Ovary (tissue), 10 donors: ENCODE measurements at places on chromosomes 1 and 21. TPM values are rescaled to one million over a fixed set of nuclear protein-coding genes. Genes with fewer than 3 reads are reported as not detected.

DNA sequence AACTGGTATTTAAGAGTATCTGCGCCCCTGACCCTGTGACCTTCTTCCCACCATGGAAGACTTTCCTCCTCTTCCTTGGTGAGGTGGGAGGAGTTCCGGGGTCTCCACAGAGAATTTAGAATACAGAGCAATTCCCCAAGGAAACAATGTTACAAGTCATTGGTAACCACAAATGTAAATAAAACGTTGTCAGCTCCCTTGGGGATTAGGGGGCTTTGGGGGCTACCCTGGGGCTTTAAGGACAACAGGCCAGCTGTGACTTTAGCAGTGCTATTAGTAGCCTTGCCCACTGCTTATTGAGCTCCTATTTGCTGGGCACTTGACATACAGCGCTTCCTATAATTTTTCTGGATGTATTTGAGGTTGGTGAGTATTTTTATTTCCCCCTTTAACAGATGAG lies 69.0 kb downstream of the IGSF21 start:
- DNase-seq = no peak
- H3K27me3 ChIP-seq = no peaks in the 10 kb centered on the region
- H3K4me3 ChIP-seq = no peak overlapping the region
- no peaks in the 10 kb centered on the region for H3K4me1 ChIP-seq
- no peaks in the 10 kb centered on the region for H3K36me3 ChIP-seq

GRCh38 chr1:19360016-19360415 lies 47.9 kb downstream of the SLC66A1 start:
- H3K4me3 ChIP-seq = no peak overlapping the region
- DNase-seq = no peak
- H3K27ac ChIP-seq = no peak overlapping the region
- peaks cover 19% of the 10 kb centered on the region for H3K4me1 ChIP-seq
- H3K36me3 ChIP-seq = no peaks in the 10 kb centered on the region
- H3K27me3 ChIP-seq = no peaks in the 10 kb centered on the region

- no peaks in the 10 kb centered on the region for H3K4me1 ChIP-seq
- no peak overlapping the region for H3K27ac ChIP-seq
- DNase-seq = no peak
- H3K36me3 ChIP-seq = no peaks in the 10 kb centered on the region
- no peaks in the 10 kb centered on the region for H3K27me3 ChIP-seq
These were observed 42.6 kb upstream of the HMGB4 start for GRCh38 chr1:33821291-33821690.

Gene G0S2
- 61.4 TPM for total RNA-seq

DNA sequence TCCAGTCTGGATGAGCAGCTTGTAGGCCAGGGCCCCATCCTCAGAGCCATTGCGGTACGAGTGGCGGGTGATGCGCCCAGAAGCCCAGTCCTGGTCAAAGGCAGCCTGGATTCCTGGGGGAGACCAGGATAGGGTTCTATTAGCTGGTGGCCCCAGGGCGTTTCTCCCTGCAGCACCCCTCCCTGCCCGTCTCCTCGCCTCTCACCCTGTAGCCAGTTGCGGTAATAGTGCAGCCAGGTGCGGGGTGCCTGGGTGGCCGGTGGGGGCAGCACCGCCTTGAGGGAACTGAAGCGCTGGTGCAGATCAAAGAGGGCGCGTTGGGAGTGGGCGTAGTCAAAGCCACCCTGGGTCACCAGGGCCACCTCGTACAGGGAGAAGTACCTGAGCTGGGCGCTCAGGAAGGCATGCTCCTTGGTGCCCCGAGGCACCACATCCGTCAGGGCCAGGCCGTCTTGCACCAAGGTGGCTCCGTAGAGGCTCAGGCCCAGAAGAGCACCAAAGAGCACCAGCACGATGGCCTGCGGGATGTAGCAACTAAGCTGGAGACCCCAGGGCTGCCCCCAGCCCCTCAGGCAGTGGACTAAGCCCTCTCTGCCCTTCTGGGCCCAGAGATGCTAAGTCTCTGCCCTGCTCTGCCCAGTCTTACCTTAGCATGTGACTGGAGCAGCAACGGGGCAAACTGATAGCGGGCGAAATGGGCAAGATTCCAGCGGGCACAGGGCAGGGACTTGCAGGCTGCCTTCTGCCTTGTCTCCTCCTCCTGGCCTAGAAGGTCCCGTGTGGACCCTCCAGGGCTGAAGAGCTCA lies 15.7 kb downstream of the PTCH2 start:
- H3K4me3 ChIP-seq = no peak overlapping the region
- H3K4me1 ChIP-seq = no peaks in the 10 kb centered on the region
- H3K36me3 ChIP-seq = no peaks in the 10 kb centered on the region
- peak; percentile 44 for DNase-seq
- no peaks in the 10 kb centered on the region for H3K27me3 ChIP-seq
- H3K27ac ChIP-seq = no peak overlapping the region

DNA sequence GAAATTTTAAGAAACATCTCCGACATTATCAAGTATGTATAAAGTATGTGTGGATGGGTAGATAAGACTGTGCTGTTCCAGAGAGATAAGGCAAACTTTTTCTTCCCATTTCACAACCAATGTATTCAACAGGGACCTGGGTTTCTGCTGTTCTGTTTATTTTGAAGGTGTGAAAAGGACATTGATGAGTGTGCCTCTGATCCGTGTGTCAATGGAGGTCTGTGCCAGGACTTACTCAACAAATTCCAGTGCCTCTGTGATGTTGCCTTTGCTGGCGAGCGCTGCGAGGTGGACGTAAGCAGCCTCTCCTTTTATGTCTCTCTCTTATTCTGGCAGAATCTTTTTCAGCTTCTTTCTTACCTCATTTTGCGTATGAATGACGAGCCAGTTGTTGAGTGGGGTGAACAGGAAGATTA lies 174.0 kb downstream of the CRB1 start:
- peaks cover 4% of the 10 kb centered on the region for H3K4me1 ChIP-seq
- no peak overlapping the region for H3K4me3 ChIP-seq

DNA sequence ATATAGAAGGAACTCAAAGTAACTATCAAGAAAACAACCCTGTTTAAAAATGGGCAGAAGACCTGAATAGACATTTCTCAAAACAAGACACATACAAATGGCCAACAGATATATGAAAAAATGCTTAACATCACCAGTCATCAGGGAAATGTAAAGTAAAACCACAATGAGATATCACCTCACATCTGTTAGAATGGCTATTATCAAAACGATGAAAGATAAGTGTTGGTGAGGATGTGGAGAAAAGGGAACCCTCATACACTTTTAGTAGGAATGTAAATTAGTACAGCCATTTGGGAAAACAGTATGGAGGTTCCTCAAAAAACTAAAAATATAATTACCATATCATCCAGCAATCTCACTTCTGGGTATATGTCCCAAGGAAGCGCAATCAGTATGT lies 3.0 kb downstream of the CTSS start:
- H3K27ac ChIP-seq = no peak overlapping the region
- H3K36me3 ChIP-seq = no peaks in the 10 kb centered on the region
- no peaks in the 10 kb centered on the region for H3K4me1 ChIP-seq
- no peak for DNase-seq

GRCh38 chr1:28236656-28237322 lies 865 bp downstream of the ATP5IF1 start:
- no peaks in the 10 kb centered on the region for H3K36me3 ChIP-seq
- H3K4me1 ChIP-seq = peaks cover 7% of the 10 kb centered on the region
- peak overlapping the region; percentile 98 for H3K4me3 ChIP-seq

GRCh38 chr1:180358649-180359048 lies 128.6 kb downstream of the LHX4 start:
- H3K27me3 ChIP-seq = no peaks in the 10 kb centered on the region
- H3K27ac ChIP-seq = no peak overlapping the region
- peak; percentile 19 for DNase-seq
- peaks cover 6% of the 10 kb centered on the region for H3K4me1 ChIP-seq
- no peak overlapping the region for H3K4me3 ChIP-seq
- H3K36me3 ChIP-seq = no peaks in the 10 kb centered on the region

GRCh38 chr21:44000360-44000759 lies 11.7 kb upstream of the TRAPPC10 start:
- peak; percentile 28 for DNase-seq
- H3K36me3 ChIP-seq = no peaks in the 10 kb centered on the region
- H3K4me3 ChIP-seq = no peak overlapping the region
- H3K27ac ChIP-seq = no peak overlapping the region
- H3K27me3 ChIP-seq = no peaks in the 10 kb centered on the region
- H3K4me1 ChIP-seq = no peaks in the 10 kb centered on the region

GRCh38 chr1:183096894-183097293 lies 73.7 kb downstream of the LAMC1 start:
- H3K4me1 ChIP-seq = peaks cover 30% of the 10 kb centered on the region
- peak; percentile 39 for DNase-seq
- no peaks in the 10 kb centered on the region for H3K27me3 ChIP-seq
- no peak overlapping the region for H3K4me3 ChIP-seq
- H3K36me3 ChIP-seq = no peaks in the 10 kb centered on the region

GRCh38 chr1:214453109-214453722 lies 98.2 kb downstream of the PTPN14 start:
- no peak overlapping the region for H3K4me3 ChIP-seq
- no peak overlapping the region for H3K27ac ChIP-seq
- peaks cover 4% of the 10 kb centered on the region for H3K4me1 ChIP-seq
- no peaks in the 10 kb centered on the region for H3K27me3 ChIP-seq

- no peaks in the 10 kb centered on the region for H3K27me3 ChIP-seq
- DNase-seq = no peak
- H3K36me3 ChIP-seq = no peaks in the 10 kb centered on the region
- no peaks in the 10 kb centered on the region for H3K4me1 ChIP-seq
These were observed 83.4 kb downstream of the BACH1 start for GRCh38 chr21:29382030-29382654.

DNA sequence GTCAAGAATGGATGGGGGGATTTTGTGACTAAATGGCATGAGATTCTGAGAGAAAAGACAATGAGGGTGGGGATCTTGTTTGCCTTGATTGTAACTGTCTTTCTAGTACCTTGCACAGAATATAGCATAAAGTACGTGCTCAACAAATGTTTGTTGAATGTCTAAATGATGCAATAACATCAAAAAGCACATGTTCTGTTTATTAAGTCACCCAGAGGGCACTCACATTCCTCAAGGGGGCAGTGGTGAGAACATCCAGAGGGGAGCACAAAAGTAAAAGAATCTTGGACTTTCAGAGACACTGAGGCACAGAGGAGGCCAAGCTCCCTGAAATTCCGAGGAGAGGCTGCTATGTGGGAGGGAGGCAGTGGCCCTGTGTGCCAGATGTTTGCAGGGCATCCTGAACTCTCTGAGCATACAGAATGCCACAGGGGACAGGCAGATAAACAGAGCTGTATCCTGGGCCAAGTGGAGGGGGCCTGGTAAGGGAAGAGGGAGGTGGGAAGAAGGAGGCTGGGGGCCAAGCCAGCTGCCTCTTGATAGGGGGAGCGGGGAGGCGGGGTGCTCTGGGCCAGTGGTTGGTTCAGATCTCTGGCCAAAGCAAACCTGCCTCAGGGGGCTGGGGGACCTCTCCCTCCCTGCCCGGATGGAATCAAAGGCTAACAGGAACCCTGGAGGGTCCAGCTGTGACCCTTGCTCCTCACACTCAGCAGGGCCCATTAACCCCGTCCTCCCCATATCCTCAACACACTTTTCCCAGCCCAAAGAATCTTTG lies 6.5 kb upstream of the ATP1A2 start:
- no peak for DNase-seq
- H3K27ac ChIP-seq = no peak overlapping the region
- no peaks in the 10 kb centered on the region for H3K36me3 ChIP-seq
- no peaks in the 10 kb centered on the region for H3K27me3 ChIP-seq
- H3K4me1 ChIP-seq = peaks cover 16% of the 10 kb centered on the region

Gene ADAM30
- not detected for total RNA-seq

DNA sequence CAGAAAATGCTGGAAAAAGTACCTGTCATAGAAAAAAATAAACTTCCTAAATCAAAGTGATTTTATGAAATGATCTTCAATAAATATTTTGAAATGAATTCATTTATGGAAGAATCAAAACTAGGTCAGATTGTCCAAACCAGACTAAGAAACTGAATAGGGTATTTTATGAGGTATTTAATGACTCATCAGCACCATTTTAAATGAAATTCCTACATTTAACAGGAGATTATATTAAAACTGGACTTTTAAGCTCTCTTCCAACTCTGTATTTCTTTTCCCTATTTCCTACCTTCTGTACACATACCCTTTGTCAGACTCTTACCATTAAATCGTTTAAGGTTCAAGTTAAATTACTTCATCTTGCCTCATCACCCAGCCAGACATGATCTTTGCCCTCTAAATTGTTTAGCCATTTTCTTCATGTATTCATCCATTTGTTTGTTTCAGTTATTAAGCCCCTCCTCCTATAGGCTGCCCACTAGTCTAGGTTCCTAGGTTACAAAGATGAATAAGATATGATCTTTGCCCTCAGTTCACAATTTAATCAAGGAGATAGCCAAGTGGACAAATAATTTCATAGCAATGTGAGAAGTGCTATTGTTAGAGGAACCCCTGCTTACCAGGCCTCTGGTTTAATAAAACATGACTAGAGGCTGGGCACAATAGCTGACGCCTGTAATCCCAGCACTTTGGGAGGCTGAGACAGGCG lies 25.0 kb downstream of the TATDN3 start:
- H3K4me1 ChIP-seq = no peaks in the 10 kb centered on the region
- no peak overlapping the region for H3K4me3 ChIP-seq
- H3K27me3 ChIP-seq = no peaks in the 10 kb centered on the region
- DNase-seq = no peak
- H3K36me3 ChIP-seq = no peaks in the 10 kb centered on the region

- H3K4me1 ChIP-seq = no peaks in the 10 kb centered on the region
- no peaks in the 10 kb centered on the region for H3K36me3 ChIP-seq
- H3K27me3 ChIP-seq = no peaks in the 10 kb centered on the region
- no peak overlapping the region for H3K27ac ChIP-seq
These were observed 71.4 kb downstream of the CDC7 start for GRCh38 chr1:91572044-91572443.

GRCh38 chr1:207647671-207648333 lies 2.9 kb downstream of the CR1L start:
- no peaks in the 10 kb centered on the region for H3K36me3 ChIP-seq
- no peaks in the 10 kb centered on the region for H3K27me3 ChIP-seq
- DNase-seq = no peak

GRCh38 chr1:234288946-234289345 lies 84.3 kb upstream of the COA6 start:
- H3K4me3 ChIP-seq = no peak overlapping the region
- H3K4me1 ChIP-seq = no peaks in the 10 kb centered on the region
- no peak for DNase-seq
- H3K36me3 ChIP-seq = no peaks in the 10 kb centered on the region
- H3K27ac ChIP-seq = no peak overlapping the region

Gene PIK3R3
- 8.6 TPM for total RNA-seq

Gene SRM
- 76.7 TPM for total RNA-seq

GRCh38 chr21:45768740-45769048 lies 125.2 kb downstream of the PCBP3 start:
- DNase-seq = no peak
- H3K27me3 ChIP-seq = no peaks in the 10 kb centered on the region
- H3K4me3 ChIP-seq = no peak overlapping the region
- H3K27ac ChIP-seq = no peak overlapping the region
